ENCODE measurements at places on chromosomes 4 and X.

DNA sequence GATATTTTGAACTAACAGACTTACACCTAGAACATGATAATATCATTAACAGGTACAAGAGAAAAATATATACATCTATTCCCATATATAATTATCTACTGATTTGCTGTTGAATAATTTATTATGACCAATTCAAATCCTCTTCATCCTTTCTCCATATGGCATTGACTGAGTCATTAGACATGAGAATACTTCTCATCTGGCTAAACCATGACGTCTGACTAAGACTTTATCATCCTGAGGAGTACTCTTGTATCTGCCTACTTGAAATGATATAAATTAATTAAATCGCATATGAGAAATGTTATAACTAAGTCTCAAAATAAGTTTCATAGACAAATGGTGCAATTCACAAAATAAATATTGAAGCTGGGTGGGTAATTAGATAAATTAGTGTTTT is 67.4 kb downstream of the EMCN start:
- no peak for DNase-seq

- DNase-seq, result no peak
These were observed 257.8 kb upstream of the KLF3 start for GRCh38 chr4:38406243-38406642.

DNA sequence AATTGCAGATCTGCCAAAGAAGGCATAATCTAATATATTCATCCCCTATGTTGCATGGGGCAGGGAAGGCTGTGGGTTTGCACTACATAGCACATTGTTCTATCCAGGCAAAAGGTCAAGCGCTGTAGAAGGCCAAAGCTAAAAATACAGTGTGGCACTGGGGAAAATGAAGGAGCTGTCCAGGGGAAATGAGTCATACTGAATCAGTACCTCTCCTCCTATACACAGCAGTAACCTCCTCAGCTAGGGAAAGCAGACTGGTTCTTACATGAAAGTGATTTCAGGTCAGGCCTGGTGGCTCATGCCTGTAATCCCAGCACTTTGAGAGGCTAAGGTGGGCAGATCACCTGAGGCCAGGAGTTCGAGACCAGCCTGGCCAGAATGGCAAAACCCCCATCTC is 31.0 kb upstream of the SLC25A4 start:
- DNase-seq, result peak; percentile 50

- DNase-seq, result no peak
These were observed 1038.6 kb downstream of the STPG2 start for GRCh38 chr4:97104666-97105065.

DNA sequence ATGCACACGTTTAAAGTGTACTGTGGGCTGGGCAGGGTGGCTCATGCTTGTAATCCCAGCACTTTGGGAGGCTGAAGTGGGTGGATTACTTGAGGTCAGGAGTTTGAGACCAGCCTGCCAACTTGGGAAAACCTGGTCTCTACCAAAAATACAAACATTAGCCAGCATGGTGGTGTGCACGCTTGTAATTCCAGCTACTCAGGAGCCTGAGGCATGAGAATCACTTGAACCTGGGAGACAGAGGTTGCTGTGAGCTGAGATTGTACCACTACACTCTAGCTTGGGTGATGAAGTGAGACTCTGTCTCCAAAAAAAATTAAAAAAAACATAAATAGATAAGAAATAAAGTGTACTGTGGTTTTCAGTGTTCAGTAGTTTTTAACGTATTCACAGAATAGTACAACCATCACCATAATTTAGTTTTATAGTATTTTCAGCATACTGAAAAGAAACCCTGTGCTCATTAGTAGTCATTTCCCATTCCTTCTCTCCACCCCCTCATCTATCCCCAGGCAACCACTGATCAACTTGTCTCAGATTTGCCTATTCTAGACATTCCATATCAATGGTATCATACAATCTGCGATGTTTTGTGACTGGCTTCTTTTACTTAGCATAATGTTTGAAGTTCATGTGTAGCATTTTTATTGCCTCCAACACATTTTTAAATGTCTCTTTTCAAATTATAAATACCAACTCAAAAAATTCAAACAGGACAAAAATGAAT is 19.1 kb downstream of the SLAIN2 start:
- no peak for DNase-seq

- DNase-seq, result no peak
These were observed 192.2 kb downstream of the ADGRA3 start for GRCh38 chr4:22323691-22324090.

GRCh38 chrX:104921584-104922205 is 298.8 kb downstream of the TEX13A start:
- DNase-seq, result peak; percentile 4

DNA sequence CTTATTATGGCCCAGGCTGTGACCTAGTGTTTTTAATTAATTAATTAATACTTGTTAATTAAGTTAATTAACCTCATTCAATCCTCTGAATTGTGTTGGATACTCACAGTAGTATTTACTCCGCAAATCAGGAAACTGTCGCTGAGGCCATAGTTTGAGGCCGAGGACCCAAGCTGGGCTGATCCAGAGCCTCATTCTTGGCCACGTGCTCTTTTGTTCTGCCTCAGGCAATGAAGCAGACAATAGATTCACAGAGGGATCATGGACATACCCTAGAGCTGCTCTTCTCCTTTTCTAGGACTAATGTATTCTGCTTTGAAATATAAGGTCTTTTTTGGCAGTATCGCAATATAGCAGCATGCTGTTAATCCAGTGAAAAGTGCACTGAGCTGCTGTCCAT is 24.0 kb upstream of the SNCA start:
- DNase-seq, result no peak

DNA sequence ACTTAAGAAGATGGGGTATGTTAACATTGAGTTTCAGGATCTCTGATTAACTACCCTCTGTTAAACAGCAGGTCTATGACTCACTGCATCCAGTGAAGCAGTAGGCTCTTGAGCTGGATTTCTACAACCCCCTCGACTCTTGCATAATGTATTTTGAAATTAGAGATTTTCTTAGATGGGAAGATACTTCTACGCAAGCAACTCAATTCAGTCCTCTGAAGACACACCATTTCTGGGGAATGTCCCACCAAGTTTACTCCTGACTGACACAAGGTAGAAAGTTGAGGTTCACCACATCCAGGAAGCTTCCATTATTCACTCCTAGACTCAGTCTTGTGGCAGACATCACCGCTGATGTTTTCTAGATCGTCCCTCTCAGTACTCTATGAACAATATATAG is 12.9 kb downstream of the PALLD start:
- DNase-seq, result no peak

DNA sequence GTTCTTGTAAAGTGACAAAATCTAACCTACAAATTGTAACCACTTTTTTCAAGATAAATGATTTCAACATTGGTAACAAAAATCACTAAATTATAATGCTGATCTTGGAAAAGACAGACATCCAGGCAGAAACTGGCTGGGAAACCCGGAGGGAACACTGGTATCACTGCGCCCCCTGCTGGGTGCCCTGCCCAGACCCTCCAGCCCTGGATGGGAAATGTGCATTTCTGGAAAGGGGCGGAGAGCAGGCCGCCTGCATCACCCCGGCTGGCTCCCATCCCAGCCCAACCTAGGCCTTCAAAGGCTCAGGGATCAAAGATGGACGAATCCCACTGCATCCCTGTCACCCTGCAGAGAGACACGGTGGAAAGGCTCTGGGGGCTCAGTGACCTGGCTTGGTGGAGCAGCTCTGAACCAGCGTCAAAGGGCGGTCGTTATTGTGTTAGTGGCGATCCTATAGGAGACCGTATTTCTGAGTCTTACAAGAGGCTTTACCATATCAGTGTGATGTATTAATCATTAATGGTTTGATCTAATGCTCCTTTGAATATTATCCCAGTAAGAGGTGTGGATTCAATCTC is 37.3 kb downstream of the ACOX3 start:
- DNase-seq, result peak; percentile 96

All from iPS-NIHi11 (cell line).